ENCODE measurements at places on chromosomes 12 and 14.
A peak's percentile ranks its signal among the peaks of the same experiment; 100 is the strongest.

DNA sequence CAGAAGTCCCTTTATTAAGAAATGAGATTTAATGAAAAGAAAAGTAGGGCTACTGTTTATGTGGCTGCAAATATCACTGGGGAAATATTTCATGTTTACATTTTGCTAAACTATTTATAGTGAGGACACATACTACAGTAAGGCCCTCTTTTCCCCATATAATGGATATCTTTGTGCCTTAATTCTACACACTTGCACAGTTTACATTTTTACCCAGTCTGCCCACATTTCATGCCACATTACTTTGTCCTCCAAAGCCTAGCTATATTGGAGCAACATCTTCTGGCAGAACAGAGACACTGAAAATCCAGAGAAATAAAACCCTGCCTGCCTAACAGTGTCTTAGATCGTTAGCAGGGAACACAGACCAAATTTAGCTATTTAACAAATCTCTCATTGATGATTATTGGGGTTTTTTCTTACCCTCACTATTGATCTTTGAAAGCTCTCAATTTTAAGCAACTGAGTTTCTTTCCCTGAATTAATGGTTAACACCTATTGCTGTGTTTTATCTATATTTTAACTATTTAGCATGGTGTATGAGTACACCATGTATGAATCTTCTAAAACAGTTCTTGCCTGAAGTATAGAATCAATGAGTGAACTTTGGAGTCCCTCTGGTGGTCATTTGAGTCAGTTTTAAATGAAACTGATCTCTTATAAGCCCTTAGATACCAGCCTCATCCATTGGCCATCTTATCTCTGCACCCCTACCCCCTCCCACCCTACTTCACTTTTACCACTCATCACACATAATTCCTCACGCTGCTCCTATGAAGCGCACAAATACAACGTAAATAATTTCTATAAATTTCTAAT is 170.2 kb downstream of the BCAT1 start:
- no peak for DNase-seq

DNA sequence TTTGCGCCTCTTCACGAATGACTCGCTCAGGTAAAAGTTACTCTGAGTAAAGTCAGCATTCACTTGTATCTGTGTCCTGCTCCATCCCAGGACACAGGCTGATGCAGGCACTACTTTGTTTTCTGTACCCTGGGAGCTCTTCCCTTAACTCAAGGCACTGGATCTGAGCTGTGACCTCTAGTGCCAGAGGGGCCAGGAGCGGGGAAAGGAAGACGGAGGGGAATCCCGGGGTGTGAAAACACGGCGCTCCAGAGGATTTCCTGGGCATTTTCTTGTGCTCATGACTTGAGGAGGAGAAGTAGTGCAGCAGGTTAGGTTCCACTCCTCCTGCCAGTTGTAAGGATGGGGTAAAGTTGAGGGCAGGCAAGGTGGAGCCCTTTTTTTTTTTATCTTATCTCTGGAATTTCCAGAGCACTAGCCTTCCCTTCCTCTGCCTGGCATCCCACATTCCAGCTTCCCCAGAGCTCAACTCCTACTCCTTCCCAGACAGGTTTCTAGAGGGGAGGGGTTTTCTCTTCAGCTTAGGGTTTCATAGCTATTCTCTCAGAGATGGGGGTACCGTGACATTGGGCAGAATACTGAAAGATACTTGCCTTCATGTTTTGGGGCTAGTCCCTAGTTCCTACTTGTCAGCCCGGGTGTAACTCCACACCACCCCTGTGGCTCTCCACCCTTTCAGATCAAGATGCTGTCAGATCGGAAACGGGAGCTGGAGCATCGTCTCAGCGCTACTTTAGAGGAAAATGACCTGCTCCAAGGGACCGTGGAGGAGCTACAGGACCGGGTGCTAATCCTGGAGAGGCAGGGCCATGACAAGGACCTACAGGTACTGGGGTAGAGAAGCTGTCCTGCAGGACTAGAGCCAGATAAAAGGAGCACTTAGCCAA is 52.3 kb downstream of the RAB35 start:
- no peak for DNase-seq

DNA sequence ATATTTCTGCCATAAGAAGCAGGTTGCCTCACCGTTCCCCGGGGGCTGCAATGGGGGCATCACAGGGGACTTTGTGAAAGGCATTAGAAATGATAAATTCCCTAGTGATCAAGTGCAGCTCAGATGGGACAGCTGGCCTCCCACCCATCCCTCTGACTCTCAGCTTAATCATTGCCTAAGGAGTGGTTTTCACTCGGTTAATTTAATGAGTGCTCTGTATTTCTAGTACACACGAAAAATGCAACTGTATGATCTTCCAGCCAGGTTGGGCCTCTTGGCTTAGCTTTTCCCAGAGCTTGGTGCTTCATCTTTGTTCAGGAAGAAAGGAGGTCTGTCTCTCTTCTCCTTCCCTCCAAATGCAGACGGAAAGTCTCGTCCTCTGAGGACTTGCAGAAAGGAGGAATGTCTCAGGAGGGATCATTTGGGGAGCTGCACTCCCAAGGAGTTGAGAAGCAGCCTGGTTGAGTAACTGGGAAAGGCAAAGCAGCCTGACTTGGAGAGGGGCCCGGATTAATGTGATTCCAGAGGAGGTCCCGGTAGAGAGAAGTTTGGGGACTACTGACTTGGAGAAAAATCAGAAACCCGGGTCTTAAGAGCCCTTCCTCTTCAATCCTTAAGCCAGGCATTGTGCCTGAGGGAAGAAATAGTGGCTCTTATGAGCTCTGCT is 7.2 kb downstream of the CD9 start:
- DNase-seq, result no peak

DNA sequence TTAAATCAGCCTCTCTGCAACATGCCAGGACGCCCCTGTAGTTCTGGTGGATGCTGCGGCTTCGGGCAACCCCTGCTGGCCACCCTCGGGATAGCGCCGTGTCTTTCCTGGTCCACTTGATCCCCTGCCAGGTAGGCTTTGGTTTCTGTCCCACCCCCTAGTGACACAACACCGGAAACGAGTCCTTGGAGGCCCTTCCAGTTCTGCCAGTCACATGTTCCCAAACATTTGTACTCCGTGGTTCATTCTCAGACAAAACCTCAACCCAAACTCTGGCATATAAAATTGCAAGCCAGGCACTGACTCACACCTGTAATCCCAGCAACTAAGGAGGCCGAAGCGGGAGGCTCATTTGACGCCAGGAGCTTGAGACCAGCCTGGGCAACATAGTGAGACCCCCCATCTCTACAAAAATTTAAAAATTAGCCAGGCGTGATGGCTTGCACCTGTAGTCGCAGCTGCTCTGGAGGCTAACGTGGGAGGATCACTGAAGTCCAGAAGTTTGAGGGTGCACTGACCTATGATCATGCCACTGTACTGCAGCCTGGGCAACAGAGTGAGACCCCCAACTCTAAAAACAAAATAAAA is 37.0 kb downstream of the RASAL1 start:
- peak; percentile 57 for DNase-seq

DNA sequence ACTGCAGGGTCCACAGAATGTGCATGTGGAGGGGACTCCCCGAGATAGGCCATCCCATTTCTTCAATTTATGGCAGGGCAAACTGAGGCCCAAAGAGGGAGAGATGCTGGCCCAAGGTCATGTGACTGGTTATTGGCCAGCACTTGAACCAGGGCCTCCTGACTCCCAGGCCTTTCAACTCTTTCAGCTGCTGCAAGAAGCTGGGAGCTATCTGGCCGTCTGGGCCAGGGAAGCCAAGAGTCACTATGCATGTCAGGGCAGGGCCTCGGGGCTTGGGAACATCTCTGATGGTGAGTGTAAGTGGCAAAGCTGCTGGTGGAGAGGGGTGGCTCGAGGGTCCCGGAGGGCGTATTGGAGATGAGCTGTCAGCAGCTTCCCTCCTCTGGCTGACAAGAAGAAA is 9.5 kb upstream of the LTBP2 start:
- DNase-seq, result no peak

DNA sequence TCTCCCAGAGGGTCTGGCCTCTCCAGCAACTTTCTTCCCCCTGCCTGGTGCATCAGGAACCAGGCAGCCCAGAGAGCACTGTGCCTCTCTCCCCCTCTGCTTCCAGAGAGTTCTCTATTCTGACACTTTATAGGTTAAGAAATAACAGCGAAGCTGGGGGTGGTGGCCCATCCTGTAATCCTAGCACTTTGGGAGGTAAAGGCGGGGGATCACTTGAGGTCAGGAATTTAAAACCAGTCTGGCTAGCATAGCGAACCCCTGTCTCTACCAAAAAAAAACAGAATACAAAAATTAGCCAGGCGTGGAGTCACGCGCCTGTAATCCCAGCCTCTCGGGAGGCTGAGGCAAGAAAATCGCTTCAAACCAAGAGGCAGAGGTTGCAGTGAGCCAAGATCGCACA is 58.3 kb downstream of the ESRRB start:
- DNase-seq, result no peak

DNA sequence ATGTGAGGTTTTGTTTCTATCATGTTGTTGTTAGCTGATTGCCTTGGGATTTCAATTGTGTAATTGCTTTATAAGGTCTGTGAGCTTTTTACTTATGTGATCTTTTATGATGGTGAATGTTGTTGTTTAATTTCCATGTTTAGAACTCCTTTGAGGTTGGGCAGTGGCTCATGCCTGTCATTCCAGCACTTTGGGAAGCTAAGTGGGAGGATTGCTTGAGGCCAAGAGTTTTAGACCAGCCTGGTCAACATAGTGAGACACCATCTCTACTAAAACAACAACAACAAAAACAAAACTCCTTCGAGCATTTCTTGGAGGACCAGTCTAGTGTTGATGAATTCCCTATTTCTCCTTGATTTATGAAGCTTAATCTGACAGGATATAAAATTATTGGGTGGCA is 102.1 kb upstream of the PMCH start:
- DNase-seq, result no peak

- no peak for DNase-seq
Measured at GRCh38 chr14:92954933-92955332, 32.0 kb downstream of the CHGA start.

GRCh38 chr12:2649201-2650030 is 145.4 kb upstream of the FKBP4 start:
- no peak for DNase-seq

DNA sequence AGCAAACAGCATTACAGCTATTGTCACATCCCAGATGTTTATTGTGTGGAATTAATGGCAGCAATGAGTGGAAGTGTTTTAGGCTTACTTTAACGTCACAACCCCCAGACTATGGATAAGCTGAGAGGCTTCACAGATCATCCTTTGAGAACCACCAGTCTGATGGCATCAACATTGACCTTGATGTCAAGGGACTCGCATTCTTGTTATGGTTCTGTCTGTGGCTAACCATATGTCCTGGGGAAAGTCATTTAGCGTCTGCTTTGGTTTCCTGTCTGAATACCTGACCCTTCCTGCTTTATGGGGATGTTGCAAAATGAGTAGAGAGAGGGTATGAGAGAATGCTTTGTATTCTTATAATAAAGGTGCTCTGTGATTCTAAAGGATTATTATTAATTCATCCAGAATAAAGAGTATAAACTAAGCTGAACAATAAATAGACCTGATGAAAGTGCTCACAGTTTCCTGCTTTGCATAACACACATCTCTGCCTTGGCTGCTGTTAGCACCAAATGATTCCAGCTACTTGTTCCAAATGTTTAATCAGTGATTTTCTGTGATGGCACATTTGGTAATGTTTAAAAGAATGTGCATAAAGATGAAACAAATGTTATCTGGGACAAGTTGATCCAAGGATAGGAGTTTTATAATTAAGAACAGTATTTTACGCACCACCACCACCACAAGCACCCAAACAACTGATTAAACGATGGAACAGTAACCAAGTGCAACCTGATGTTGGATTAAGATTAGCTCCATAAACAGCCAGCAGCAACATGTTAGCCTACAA is 116.9 kb upstream of the LRIG3 start:
- DNase-seq, result no peak
